ENCODE measurements at places on chromosomes 2 and 18.
A peak's percentile ranks its signal among the peaks of the same experiment; 100 is the strongest.

- DNase-seq = no peak
Measured at GRCh38 chr2:138183705-138184104, 219.4 kb downstream of the HNMT start.

DNA sequence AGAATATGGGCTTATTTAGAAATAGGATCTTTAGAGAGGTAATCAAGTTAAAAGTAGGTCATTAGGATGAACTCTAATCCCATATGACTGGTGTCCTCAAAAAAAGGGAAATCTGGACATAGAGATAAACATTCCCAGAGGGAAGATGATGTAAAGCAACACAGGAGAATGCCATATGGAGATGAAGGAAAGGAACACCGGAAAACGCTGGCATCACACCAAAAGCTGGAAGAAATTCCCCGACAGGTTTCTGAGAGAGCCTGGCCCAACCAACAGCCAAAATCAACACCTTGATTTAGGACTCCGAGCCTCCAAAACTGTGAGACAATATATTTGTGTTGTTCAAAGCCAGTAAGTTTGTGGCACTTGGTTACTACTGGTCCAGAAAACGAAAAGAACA, 296.7 kb downstream of the DSEL start:
- peak; percentile 54 for DNase-seq

- peak; percentile 64 for DNase-seq
Measured at GRCh38 chr2:235936493-235936892, 231.7 kb downstream of the GBX2 start.

GRCh38 chr18:48216639-48217257, 192.4 kb downstream of the ZBTB7C start:
- DNase-seq = no peak

GRCh38 chr2:232979871-232980461, 33.1 kb downstream of the NGEF start:
- no peak for DNase-seq

DNA sequence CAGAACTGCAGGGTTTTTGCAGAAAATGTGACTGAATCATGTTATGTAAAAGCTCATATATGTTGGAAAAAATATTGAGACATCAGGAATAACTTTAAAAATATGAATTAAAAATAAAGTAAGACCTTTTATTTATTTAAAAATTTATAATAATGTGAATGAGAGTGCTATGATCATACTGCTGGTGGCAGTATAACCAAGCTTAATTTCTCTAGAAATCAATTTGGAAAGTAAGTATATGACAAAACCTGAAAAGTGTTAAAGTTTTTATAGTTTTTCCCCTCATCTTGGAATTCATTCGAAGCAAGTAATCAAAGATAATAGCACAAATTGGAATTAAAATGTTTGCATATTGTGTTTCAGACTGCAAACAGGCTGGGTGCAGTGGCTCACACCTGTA, 7.5 kb downstream of the SLC39A10 start:
- DNase-seq = no peak
